ENCODE measurements at places on chromosomes 2 and 18.
A peak's percentile ranks its signal among the peaks of the same experiment; 100 is the strongest.

GRCh38 chr2:11676640-11677039, 6.6 kb upstream of the NTSR2 start:
- DNase-seq: no peak

GRCh38 chr18:26457611-26458353, 90.6 kb downstream of the KCTD1 start:
- DNase-seq: no peak

DNA sequence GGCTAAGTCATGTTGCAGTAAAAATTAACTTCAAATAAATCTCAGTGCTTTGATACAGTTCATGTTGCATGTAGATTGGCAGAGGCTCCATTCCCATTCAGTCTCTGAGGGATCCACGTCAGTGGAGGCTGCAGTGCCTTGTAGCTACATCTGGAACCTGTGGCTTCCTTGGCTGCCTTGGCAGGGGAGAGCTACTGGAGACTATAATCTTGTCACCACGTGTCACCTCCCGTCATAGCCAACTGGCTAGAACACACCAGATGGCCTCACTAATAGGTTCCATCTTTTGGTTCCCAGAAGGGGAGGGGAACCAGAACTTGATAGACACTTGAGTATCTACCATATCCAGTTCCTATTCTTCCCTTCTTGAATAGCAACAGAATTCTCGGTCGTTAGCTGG, 28.4 kb downstream of the E2F6 start:
- no peak for DNase-seq

DNA sequence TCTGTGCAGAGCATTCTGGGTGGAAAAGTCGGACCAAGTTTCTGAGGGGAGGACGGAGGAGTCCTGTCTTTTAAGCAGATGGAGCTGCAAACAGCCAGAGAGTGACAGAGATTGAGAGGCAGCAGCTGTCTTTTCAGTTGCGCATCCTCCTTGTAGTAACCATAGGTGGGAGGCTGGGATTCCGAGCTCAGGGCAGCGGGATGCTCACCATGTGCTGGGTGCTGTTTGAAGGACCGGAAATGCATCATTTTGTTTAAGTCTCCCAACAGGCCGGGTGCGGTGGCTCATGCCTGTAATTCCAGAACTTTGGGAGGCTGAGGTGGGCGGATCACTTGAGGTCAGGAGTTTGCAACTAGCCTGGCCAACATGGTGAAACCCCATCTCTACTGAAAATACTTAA, 93.4 kb downstream of the AGAP1 start:
- no peak for DNase-seq

DNA sequence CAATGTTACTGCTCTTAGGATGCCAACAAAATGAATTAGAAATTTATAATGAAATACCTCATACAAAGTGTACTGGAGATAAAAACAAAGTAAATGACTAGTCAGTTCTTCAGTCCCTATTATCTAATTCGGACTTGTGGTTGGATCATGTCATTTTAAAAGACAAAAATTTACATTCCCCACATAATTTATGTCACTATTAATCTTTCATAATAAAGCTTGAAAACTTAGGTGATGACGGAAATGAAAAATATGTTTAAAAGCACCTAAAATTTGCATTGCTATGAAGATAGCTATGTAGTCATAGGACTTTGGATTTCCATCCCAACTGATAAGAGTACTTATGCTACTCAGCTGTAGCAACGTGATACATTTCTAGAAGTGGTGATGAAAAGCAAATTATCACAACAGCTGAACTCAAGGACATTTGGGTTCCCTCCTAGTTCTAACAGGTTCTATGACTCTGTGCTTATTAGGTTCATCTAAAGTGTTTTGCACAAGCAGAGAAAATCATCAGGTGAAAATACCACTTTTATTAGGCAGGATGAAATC, 58.4 kb downstream of the LRPPRC start:
- DNase-seq: no peak

DNA sequence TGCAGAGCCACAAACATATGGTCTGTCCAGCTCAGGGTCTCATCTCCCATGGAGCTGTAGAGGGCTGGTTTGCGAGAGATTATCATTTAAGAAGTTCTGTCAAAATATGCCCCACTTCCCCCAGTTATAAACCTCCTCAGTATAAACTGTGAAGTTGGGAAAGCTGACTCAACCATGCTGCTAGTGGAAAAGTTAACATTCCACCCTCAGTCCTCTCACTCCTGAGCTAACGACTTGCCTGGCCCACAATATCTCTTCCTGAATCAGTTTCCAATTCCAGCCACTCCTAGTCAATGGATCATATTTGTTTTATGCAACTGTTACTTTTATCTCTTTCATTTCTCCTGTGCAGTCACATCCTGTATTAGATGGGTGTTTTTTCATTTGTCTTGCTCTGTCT, 326.2 kb downstream of the SETBP1 start:
- DNase-seq: no peak

GRCh38 chr2:65934992-65935629, 499.8 kb upstream of the MEIS1 start:
- no peak for DNase-seq

- peak; percentile 63 for DNase-seq
Measured at GRCh38 chr2:46335391-46336282, 38.4 kb downstream of the EPAS1 start.

GRCh38 chr2:120020554-120020953, 7.7 kb downstream of the EPB41L5 start:
- DNase-seq: no peak

GRCh38 chr2:99652862-99653261, 163.0 kb upstream of the REV1 start:
- no peak for DNase-seq

- DNase-seq: no peak
Measured at GRCh38 chr18:371609-371982, 103.7 kb upstream of the THOC1 start.

GRCh38 chr2:173130496-173131465, 55.1 kb downstream of the MAP3K20 start:
- DNase-seq: no peak

- no peak for DNase-seq
Measured at GRCh38 chr2:20018601-20019152, 6.2 kb upstream of the MATN3 start.

DNA sequence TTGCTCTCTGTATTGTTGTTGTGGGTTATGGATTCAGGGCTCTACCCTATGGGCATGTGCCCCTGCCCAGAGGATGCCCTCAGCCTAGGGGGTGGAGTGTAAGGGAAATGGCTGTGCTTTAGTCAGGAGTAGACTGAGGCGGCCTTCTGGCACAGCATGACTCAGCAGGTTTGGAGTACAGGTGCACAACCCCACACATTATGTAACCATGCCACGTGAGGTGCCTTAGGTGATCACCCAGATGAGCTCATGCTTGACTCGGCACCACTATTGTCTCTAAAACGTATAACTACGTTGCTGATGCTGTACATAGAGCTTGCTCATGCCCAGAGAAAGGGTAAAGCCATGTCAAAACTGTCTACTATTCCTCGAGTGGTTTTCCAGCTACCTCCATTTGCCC, 48.3 kb upstream of the ZC3H15 start:
- DNase-seq: no peak

DNA sequence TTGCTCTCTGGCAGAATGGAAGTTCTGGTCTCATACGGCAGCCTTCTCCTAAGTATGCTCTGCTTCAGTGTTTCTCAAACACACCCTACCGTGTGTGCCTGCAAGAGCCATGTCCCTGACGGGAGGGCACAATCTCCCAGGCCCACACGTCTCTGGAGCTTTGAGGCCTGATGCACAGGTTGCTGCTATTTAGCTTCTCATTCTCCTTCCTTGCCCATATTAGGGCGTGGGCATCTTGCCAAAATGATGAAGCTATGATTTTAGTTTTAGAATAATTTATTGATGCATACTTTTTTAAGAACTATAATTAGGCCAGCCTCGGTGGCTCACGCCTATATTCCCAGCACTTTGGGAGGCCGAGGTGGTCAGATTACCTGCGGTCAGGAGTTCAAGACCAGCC, 107.9 kb downstream of the RNF144A start:
- no peak for DNase-seq

DNA sequence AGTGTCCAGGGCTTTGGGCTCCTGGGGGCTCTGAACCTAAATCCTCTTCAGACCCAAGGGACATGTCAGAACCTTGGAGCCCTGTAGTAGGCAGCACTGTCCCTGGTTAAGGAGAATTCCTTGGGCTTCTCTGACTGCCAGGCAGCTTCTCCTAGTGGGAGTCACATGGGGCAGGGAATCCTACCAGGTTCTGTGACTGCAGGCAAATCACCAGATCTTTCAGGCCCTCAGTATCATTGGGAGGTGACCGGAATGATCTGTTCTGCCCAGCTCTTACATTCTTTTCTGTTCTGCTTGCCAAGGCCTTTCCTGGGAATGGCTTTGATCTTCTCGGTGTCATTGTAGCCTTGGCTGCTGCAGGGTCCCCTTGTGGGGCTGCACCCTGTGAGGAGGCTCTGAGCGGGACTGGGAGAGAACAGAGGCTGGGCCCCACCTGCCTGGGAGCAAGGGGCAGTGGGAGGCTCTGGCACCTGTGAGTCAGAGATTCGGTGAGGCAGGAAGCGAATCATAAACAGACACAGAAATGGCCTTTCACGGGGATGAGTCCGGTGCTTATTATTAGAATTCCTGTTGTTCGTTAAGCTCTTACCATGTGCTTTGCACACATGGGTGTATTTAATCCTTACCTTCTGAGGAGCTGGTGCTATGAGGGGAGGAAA, 14.1 kb downstream of the CEP68 start:
- peak; percentile 64 for DNase-seq

GRCh38 chr2:127719301-127720218, 18.3 kb downstream of the SFT2D3 start:
- DNase-seq: no peak

DNA sequence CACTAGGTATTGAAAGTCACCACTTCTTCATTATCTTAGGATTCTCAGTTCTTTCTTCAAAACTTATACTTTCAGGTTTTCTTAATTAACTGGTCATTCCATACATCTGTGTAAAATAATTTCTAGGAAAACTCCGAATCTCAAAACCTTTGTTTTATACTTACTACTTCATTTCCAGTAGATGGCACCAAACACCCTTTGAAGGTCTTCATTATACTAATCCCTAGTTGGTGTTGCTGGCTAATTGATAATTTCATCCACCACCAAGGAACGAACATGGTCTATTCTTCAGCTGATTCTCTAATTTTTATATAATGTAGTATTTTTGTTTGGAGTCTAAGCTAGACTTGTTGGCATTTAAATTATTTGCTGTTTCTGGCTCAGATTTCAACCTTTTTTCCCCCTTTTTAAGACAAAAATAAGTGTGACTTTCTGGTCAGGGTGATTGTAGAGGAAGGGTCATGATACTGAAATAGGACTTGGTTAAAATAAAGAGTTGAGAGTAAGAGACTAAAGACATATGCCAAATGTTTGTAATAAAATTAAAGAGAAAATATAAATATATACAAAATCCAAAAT, 2.8 kb upstream of the MXD1 start:
- no peak for DNase-seq

- DNase-seq: no peak
Measured at GRCh38 chr2:180849851-180850250, 130.6 kb upstream of the UBE2E3 start.

DNA sequence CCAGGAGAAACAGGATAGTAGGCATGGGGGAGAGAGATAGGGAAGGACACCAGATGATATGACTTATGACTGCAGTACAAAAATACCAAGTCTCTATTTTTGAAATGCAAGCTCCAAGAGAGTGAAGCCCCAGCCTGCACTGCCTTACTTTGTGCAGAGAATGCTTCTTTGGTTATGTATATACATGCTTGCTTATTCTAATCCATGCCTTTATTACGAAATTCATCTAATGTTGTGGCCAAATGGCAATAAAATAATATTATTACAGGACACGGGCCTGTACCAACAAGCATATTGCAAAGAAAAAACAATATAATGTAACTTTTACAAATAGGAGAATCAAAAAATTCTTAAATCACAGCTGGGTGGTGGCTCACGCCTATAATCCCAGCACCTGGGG, 110.8 kb downstream of the BCL11A start:
- no peak for DNase-seq
